ENCODE measurements at places on chromosomes 3 and 15.

GRCh38 chr15:58078591-58078990 is 13.1 kb upstream of the ALDH1A2 start:
- DNase-seq, result no peak

DNA sequence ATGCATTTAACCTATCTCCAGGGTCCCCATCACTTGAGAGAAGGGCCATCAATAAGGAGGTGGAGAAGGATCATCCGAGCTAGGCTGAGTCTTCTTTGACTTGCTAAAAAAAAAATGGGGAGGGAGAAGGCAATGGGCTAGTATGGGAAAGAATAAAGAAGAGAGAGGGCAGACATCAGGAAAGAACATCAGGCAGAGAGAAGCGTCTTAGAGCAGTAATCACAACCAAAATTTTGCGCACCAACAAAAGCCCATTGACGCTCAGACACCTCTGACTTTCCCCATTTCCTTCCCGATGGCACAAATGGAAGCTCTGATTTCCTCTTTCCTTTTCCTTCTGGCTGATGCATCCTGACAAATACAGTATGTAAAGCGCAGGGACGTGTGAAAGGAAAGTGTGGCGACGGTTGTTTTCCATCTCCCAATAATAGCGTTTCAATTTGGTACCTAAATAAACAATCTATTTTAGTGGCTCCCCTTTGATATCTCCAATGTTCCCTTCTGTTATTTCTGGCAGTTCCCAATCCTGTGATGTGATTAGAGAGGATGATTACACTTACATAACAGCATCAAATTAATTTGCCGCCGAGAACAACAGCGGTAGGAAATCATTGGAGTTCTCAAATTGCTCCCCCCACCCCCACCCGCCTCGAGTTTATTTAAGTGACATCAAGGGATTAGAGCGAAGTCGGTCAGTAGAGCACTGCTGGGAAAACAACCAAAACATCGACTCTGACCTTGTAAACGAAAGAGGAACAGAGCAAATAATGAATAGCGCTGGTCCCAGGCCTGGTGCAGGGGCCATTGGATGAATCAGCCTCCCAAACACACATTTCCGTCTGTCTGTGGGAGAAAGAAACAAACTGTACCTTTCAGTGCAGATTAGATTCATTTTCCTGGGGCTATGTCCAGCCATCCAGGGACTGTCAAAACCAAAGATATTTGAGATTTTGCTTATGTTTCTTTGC is 273.3 kb upstream of the ICE2 start:
- peak; percentile 49 for DNase-seq

- DNase-seq, result no peak
Observed at GRCh38 chr3:193563426-193563825, 8.7 kb upstream of the ATP13A4 start.

DNA sequence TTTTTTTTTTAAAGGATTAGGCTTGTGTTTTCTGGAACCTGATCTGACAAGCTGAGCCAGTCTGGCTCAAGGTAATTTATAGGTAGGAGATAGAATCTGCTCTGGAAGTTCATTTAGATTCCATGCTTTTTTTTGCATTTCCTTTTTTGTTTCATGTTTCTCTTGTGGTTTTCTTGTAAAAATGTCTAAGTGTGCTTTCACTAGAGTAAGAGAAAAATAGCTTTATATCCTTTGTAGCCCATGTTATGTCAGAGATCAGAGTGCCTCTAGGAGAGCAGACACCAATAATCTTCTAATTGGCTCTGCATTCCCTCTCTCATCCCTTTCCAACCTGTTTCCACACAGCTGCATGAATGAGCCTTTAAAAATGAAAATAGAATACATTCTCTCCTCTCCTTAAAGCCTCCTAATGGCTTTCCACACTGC is 389.8 kb upstream of the KCNMB2 start:
- no peak for DNase-seq

DNA sequence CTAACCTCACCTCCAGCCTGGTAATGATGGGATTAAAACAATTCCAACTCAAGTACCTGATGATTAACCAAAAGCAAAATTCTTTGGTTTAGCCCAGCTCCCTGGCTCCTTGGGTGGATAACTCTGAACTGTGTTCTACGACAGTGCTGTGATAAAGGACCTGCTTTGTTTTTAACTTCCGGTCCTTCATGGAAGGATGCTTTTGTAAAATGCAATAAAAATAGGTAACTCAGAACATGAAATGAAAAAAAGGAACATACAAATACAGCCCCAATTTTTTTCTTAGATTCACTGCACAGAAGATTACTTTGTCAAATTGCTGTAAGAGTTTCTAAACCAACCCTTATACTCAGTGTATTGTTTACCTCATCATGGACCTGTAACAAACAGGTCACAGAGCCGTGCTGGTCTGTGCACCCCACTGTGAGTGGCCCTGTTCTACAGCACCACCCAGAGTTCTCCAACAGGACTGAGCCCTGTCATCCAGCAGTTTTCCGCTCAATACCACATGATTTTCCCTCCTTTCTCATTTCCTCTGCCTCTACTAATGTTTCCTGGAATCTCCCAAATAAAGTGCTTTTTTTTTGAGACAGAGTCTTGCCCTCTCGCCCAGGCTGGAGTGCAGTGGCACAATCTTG is 4.9 kb upstream of the PCYT1A start:
- DNase-seq, result no peak

GRCh38 chr15:92638709-92639365 is 16.7 kb downstream of the FAM174B start:
- no peak for DNase-seq

DNA sequence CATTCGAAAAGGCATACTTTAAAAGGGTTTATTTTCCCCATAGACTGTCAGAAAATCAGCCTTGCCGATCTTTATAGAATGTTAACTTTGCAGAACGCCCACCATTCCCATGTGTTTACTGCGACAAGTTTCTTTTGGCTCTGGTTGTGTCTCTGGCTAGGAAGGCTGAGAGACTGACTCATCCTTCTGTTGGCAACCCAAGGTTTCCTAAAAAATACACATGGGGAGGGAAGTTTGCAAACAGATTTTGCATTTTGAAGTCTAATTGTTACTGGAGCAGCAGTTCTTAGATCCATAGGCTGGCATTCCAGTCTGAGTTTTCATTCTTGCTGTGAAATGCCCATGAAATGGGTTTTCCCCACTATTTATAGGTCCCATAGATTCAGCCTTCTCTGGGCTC is 37.9 kb upstream of the MINAR1 start:
- DNase-seq, result peak; percentile 18
